CD4-positive, alpha-beta T cell treated with Interleukin-12 subunit alpha and Interleukin-12 subunit beta, for 1 hour (primary cell): ENCODE measurements at places on chromosomes 1 and 21.
A peak's percentile ranks its signal among the peaks of the same experiment; 100 is the strongest.

DNA sequence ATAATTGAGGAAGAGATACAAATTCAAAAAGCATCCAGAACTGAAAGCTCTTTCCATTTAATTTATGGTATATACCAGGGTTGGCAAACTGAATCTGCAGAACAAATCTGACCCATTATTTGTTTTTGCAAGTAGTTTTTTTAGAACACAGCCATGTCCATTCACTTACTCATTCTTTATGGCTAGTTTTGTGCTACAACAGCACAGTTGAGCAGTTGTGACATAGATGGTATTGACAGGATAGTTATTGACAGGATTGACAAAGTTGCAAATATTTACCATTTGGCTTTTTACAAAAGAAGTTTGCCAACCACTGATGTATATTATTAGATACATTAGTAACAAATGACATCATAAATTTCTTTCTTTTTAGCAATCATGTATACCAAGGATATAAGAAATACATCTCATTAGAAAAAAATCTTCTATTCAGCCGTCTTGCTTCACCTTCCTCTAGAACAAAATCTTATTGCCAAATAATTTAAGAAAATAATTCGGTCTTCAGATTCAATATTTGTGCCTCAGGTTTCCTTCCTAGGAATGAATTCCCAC lies 9.4 kb downstream of the ADAMTS1 start:
- no peak for DNase-seq

GRCh38 chr21:17949421-17949820 lies 130.3 kb upstream of the C21orf91 start:
- no peak for DNase-seq

DNA sequence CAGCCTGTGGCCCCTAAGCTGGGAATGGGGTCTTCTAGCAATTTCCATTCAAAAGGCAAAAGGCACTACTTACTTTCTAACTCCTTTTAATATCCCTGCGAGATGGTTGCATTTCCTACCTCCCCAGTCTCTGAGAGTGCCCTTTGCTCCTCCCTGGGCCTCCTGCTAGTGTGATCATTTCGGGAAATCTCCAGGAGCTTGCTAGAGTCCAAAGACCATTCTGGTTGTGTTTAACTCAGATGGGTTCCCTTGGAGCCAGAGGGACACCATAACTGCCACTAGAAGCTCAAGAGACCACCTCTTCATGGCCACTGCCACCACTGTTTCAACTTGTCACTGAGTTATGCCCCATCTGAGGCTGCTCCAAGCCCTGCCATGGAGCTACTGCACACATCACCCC lies 34.4 kb upstream of the CYP4B1 start:
- no peak for DNase-seq

DNA sequence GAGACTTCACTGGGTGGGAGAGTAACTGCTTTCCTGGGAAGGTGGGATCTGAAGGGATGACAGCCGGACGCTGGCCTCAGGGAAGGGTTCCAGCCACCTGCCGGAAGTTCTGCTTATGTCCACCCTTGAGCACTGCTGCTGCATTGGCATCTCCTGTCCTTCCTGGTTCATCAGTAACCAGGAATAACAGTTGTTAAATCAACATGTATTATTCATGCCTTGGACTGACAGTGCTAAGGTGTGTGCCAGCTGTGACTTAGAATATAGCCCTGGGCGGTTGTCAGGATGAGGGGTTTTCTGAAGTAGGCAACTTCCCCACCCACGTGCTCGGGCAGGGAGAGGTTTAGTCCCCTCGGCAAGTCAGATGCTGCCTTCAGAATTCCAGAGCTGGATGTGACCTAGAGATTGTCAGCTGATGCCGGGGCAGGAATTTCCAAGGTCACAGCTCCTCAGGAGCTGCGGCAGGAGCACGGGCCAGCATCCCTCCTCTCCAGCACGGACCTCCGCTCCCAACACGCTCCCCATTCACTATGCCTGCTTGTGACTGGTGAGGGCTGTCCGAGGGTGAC lies 17.9 kb downstream of the CLDN14 start:
- DNase-seq: no peak

DNA sequence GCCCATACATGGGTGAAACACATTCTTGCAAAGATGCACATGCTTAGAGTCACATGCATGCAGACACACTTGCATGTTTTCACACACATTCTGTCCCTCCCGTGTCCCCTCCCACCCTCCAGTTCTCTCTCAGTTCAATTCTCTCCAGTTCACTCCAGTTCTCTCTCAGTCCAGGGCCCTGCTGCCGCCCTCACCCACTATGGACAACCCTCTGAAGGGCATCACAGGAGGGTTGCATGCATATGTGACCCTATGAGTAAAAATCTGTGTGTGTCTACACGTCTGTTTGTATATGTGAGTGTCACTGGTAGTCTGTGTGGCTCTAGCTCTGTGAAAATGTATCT lies 21.8 kb upstream of the ADGRB2 start:
- no peak for DNase-seq

GRCh38 chr1:42096554-42096953 lies 56.7 kb upstream of the GUCA2B start:
- DNase-seq: no peak

DNA sequence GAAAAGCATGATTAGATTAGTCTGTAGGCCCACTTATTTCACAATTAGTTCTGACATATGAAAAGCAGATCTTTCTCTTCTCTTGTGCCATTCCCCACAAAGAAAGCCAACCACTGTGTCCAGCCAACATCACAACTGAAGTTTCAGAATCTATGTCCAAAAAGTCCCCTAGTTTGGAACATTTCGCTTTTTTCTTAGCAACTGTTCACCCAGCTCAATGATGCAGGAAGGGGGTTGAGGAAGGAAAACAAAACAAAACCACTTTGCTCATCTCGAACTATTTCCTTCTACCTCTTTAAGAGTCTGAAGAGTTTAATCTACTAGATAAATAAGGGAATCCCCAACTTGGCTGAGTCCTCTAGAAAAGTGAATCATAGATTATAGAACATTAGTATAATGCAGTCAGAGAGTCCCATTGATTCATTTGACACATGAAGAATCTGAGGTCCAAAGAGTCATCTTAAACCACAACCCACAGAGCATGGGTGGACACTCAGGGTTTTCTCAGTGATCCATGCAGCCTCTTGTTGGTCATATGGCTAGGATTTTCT lies 159.3 kb upstream of the SGIP1 start:
- peak; percentile 63 for DNase-seq

DNA sequence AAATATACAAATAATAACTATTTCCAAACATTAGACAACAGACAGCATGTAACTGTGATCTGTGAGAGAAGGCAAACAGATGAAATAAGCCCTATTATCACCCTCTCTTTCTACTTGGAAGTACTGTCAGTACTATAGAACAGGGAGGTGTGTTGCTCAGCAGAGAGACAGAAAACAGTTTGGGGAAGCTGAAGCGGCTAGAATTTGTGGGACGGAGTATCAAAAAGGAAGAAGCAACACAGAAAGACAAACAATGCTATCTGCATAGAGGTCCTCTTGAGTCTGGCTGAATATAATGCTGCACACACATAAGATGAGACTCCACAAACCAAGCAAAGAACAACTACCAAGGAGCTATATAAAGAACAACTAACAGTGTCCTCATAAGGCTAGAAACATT lies 59.4 kb downstream of the ZZZ3 start:
- DNase-seq: no peak

DNA sequence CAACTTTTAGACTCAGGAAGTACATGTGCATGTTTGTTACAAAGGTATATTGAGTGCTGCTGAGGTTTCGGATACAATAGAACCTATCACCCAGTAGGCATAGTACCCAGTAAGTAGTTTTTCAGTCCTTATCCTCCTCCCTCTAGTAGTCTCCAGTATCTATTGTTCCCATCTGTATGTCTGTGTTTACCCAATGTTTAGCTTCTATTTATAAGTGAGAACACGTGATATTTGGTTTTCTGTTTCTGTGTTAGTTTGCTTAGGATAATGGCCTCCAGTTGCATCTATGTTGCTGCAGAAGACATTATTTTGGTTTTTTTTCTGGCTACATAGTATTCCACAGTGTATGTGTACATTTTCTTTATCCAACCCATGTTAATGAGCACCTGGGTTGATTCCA lies 47.2 kb upstream of the TSNAX start:
- DNase-seq: no peak

GRCh38 chr1:64884261-64885040 lies 81.9 kb downstream of the JAK1 start:
- DNase-seq: no peak

DNA sequence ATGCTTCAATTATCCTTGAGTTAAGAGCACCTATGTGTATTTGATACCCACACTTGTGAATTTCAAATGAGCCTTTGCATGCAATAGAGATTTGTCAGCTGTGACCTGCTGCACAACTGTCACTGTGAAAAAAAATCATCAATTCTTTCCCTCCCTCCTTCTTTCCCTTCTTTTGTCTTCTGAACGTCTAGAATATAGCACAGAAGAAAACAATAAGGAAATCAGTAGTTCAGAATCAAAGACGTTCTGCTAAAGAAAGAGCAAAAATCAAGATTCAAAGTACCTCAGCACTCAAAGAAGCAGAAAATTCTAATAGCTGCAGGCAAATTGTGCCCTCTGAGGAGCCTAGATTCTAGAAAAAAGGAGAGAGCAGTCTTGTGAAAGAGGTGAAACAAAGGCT lies 1.7 kb upstream of the FMN2 start:
- DNase-seq: no peak

DNA sequence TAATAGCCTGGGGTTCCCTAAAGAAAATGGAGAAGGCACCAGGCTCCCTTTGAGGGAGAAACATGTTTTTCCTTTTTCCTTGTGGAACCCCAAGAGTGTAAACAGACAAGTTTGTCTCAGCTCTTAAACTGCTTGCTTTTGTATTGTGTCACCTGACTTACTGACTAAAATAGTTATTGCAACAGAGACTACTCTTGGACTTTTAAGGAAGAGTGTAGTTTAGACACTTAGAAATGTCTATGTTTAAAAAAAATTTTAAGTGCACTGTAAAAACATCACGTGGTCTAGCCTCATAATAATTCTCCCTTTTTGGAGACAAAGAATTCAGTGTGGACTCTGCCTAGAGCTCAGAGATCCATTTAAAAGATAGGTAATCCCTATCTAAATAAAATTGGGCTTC lies 141.1 kb downstream of the TRIM33 start:
- no peak for DNase-seq

DNA sequence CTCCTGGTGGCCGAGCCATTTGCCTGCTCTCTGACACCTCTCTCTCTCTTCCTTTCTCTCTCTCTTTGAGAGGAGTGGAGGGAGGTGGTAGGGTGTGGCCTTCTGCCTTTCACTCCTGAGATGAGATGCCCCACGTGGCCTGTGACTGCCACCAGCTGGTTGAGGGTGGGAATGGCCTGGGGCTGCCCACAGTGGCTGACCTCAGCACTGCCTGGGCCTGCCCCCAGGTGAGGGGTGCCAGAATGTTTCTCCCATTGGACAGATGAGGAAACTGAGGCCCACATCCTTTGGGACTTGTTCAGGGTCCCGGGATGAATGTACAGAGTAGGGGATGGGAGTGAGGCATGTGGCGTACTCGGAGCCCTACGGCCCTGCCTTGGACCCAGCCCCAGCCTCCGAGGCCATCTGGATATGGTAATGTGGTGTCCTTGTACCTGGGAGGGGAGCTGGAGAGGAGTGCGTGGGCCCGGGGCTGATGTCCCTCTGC lies 12.7 kb upstream of the C1orf167 start:
- peak; percentile 27 for DNase-seq

DNA sequence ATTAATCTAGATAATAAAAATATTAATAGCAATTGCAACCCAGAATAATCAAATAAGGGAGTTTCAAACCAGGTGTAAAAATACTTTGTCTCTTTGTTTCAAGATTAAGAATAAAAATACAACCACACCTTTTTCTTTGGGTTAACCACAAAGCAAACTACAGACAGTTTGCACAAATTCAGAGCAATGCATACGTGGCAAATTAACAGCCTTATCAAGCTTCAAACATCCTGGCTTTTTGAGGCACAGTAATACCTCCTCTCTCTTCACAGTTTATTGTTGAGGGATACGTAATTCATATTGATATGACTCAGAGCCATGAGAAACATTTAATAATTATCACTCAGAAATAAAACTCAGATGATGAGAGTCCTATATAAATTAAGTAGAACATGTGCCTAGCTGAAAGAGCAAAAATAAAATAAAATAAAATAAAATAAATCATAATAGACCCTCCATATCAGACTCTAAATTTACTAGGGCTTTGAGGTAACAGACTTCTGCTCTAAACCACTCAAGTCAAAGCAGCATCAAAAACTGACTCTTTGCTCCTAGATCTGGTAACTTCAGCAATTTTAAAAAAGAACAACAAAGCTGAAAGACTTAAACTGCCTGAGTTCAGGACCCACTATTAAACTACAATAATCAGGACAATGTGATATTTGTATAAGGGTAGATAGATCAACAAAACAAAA lies 11.4 kb downstream of the EDEM3 start:
- peak; percentile 74 for DNase-seq

DNA sequence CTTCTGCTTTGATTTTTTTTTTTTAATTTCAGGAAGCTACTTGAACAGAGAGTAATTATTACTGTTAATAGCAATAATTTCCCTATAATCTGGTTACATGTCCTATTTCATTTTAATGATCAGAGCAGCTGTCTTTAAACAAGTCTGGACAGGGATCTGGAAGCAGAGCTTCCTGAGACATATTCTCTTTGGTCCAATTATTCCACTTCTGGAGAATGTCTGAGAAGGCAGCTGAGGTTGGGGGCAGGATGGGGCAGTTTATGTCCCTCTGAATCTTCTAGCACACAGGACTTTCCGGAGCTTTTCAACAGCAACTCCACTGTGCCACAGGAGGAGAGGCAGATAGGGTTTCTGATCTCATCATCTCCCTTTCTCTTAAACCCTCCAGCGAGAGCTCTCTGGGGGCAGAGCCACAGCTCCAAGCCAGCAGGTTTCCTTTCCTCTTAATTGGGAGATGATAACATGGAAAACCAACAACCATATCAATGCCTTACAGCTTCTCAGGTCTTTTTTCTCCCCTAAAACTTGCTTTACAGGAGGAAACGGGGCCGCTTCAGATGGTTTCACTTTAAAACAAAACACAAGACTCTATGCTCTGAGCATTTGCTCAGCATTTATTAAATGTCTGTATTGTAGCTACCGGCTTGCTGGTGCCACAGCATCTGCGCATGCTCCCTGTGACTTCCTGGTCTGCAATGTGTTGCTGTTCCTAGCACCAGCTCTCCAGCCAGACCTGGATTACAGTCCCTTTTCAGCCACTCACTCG lies 425.7 kb upstream of the USP24 start:
- DNase-seq: peak; percentile 24

GRCh38 chr1:228001738-228002535 lies 4.9 kb upstream of the WNT3A start:
- no peak for DNase-seq

GRCh38 chr1:42932442-42932941 lies 26.2 kb downstream of the SLC2A1 start:
- no peak for DNase-seq

GRCh38 chr21:24423546-24423945 lies 1183.7 kb downstream of the MRPL39 start:
- DNase-seq: no peak

- DNase-seq: no peak
These were observed 24.0 kb upstream of the SLAMF9 start for GRCh38 chr1:159978107-159978398.

- no peak for DNase-seq
These were observed 126.8 kb downstream of the KAZN start for GRCh38 chr1:14725238-14725637.

- no peak for DNase-seq
These were observed 116.1 kb upstream of the DPT start for GRCh38 chr1:168845140-168845539.

GRCh38 chr1:93672069-93672468 lies 9.6 kb downstream of the BCAR3 start:
- no peak for DNase-seq
